ENCODE measurements at places on chromosomes 5 and 9.

GRCh38 chr5:131521252-131521651 lies 113.8 kb downstream of the RAPGEF6 start:
- DNase-seq, result no peak

DNA sequence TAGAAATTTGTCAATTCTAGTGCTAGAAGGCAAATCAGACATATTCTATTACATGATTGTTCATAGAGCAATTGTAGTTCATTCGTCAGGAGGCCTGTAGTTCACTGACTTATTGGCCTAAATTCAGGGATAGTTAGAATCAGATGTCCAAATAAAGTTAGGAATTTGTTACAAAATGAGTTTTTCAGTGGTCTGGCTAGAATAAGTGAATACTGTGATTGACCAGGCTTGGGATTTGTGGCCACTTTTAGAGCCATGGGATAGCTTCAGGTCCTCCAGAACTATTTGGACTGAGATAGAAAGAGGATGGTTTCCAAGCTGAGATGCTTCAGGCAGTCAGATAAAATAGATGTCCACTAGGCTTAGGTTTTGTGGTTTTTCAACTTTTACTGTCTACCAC lies 199.1 kb upstream of the MPDZ start:
- DNase-seq, result no peak

GRCh38 chr5:6085341-6085860 lies 292.9 kb downstream of the MED10 start:
- DNase-seq, result no peak

- no peak for DNase-seq
Measured at GRCh38 chr5:9774472-9775079, 144.4 kb upstream of the TAS2R1 start.

GRCh38 chr9:9341203-9341602 lies 1271.6 kb downstream of the PTPRD start:
- DNase-seq, result peak; percentile 20

GRCh38 chr9:83012922-83013838 lies 49.8 kb downstream of the RASEF start:
- DNase-seq, result no peak

- peak; percentile 53 for DNase-seq
Measured at GRCh38 chr9:33813712-33814641, 3.0 kb upstream of the UBE2R2 start.

- DNase-seq, result no peak
Measured at GRCh38 chr9:68914751-68915150, 99.2 kb downstream of the PRKACG start.

GRCh38 chr9:98409719-98410118 lies 154.3 kb upstream of the TBC1D2 start:
- no peak for DNase-seq

GRCh38 chr9:104921067-104921741 lies 6.8 kb downstream of the ABCA1 start:
- no peak for DNase-seq

DNA sequence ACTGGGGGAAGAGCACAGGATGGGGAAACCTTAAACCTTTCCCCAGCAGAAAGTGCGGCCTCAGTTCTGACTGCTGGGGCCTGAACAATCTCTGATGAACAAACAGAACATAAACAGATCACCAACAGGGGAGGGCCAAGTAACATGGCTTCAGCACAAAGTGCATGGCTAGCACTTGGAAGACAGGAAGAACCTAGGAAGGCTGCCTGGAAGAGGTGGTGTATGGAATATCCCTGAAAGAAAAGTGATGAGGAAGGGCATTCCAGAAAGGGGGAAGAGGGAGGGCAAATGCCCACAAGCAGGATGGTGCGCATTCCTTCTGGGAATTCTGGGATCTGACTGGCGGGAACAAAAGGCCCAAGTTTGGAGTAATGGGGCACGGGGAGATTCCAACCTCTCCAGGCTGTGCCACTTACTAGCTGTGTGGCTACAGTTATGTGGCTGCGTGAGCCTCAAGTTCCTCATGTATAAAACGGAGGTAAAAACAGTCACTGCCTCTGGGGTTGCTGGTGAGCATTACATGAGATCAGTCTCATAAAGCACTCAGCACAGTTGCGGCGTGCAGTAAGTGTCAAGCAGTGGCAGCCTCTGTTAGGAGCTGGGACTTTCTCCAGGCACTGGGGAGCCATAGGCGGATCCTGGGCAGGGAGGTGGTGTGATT lies 1.6 kb downstream of the PDGFRB start:
- no peak for DNase-seq

GRCh38 chr9:12851341-12852090 lies 76.7 kb downstream of the LURAP1L start:
- no peak for DNase-seq

- no peak for DNase-seq
Measured at GRCh38 chr5:168916852-168917251, 337.7 kb upstream of the PANK3 start.

- no peak for DNase-seq
Measured at GRCh38 chr5:115147052-115147451, 22.7 kb downstream of the TRIM36 start.

- no peak for DNase-seq
Measured at GRCh38 chr9:106333481-106333880, 529.5 kb upstream of the ZNF462 start.

DNA sequence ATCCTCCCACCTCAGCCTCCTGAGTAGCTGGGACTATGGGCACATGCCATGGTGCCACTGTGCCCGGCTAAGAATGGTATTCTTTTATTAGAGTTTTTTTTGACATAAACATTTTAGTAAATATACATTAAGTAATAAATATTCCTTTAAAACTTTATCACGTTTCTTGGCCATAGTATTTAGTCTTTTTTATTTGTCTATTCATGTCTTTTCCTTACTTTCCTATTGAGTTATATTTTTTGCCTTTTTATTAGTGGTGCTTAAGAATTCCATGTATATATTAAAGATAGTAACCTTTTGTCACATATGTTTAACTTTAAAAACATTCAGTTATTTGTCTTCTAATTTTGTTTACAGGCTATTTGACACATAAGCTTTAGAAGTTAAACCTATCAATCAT lies 73.4 kb downstream of the MARCHF3 start:
- DNase-seq, result no peak

DNA sequence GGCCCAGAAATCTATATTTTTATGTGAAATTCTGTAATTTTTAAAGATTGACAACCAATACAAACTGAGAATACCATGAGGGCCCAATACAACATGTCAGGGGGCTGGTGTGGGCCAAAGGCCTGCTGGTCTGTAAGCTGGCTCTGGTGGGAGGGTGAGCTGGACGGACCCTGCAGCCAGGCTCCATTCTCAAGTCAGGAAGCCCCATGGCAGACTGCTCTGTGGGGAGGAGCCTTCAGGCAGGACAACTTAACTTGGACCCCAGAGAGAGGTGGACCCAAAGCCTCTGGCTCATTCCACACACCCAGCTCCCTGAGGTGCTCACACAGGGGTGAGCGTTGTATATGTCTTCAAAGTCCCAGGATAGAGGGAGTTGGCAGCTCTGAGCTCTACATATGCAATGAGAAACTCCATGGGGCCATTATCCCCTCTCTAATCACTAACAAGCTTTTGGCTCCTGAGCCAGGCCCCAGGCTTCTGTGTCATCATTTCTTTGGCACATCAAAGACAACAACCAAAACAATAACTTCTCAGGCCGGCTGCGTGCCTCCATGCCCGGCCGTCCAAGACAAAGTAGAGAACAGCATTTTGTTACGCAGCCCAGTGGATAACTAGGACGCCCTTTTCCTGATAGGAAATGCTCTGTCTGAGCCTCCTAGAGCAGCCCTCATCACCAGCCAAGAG lies 6.4 kb downstream of the SEPTIN8 start:
- peak; percentile 16 for DNase-seq

DNA sequence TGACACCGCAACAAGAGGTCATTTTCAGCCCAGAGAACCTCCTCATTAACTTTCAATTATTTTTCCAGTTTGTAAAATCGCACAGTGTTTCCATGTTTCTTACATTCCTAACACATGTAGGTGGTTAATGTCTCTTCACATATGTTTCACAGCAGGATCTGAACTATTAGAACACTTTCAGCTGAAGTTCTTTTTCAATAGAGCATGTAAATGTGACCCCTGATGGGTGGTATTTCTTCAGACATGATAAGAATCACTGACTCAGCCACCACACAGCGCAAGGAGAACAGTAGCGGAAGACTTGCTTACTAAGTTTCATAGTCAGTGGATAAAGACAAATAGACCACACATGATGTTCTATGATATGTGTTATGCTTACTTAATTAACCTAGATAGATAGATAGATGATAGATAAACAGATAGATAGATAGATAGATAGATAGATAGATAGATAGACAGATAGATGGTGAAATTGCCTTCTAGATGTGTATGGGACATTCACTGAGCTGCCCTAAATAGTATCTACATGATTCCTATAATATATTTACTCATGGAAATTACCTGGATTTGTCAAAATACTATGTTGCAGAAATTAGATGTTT lies 1992.1 kb upstream of the NUDT12 start:
- peak; percentile 31 for DNase-seq

DNA sequence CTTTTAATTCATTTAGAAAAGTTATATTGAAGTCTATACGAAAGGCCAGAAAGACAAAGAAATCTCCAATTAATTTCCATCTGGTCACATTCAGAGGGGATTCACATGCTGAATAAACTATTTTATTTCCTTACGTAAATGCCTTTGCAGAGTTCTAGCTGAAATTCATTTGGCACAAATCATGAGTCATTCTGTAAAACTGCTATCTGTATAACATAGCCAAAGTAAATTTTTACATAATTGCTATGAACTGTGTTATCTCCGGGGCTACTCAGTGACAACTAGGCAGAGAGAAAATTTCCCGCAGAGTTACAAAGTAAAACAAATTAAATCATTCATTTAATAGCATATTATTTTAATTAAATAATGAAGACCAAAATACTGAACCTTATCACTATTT lies 463.2 kb upstream of the ADAMTS16 start:
- DNase-seq, result no peak

DNA sequence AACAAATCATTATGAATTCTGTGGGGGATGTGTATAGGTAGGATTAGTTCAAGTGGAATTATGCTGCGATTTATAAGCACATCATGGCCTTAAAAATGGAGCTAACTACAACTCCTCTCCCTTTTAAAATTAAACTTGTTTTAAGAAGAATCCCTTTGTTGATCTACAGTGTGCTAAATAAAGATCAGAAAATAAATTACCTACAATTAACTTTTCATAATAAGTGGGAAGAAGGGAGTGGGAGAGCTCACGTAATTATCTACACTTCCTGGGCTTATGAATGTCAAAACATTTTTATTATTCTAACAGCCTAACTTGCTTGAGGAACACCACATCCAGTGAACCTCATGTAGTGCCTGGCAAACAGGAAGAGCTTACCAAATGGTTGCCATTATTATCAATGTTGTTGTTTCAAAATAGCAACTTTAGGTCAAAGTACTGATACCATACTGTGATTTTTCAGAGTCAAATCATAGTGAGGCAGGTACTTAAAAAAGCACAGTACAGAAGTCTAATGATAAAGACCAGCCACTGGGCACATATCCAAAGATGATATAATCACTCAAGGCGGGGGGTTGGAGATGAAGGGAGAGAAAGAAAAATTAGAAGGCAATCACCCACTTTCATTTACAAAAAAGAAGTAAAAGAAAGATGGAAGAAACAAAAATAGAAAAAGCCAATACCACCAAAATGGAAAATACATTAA lies 174.0 kb downstream of the RAPGEF6 start:
- no peak for DNase-seq

DNA sequence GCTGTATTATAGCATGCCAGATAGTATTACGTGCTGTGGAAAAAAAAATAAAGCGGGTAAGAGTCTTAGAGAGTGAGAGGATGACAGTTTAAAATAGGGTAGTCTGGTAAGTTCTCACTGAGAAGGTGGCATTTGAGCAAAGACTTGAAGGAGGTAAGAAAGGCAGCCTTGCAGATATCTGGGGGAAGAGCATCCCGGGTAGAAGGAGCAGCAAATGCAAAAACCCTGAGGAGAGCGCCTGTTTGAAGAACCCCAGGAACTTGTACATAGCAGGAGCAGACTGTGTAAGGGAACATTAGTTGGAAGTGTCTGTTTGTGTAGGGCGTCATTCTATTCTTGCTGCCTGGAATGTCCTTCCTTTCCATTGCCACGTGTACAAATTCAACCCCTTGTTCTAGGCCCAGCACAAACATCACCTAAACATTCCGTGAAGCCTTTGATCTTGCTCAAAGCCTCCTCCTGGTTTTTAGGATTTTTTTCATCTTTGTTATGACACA lies 2.6 kb downstream of the AP3S1 start:
- DNase-seq, result no peak

DNA sequence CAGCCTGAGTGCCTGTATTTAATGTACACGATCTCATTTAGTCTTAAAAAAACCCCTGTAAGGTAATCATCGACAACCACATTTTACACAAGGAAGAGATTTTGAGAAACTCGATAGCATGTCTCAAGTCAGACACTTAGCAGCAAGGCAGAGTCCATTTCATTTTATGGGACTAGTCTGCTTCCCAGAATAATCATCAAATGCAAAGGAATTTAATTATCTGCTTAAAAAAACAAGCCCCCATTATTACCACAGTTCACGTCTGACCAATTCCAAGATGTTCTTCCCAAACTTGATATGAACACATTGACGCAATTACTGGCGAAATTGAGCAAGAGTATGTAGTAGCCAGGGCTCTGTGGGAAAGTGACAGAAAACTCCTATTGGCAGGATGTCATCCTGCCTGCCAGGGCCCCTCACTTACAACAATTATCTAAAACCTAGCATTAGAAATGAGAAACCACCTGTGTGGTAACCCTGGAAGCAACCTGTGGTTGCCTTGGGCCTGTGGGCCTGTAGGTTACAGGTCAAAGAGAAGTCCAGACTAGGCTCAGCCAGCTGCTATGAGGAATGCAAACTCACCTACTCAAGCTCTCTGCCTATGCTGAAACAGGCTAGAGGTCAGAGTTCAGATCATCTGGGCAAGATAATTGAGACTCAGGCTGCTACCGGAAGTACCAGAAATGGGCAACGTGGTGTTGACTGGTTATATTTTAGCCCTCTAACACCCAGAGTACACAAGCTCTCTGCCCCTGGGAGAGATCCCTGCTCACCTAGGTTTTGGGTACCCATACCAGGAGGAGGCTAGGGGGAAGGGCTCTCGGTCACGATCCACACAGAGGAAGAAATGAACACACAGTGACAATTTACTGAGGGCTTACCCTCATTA lies 1.6 kb downstream of the B4GALT1 start:
- DNase-seq, result no peak

GRCh38 chr5:180040287-180041214 lies 31.0 kb downstream of the RNF130 start:
- no peak for DNase-seq

DNA sequence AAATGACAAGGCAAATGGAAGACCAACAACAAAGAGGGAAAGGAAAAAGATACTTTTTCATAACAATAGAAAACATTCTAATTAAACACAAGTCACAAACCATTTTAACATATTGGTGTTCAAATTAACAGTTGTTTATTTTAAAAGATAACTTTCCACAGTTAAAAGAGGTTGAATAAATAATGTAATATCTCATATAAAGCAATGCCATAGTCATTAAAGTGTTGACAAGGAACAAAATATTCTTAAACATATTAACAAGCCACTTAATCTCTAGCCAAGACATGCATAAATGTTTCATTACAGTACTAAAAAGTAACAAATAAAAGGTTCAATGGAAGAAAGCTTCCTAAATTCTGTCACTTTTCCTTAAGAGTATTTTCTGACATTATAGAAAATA lies 12.6 kb downstream of the TMEM161B start:
- DNase-seq, result no peak

GRCh38 chr5:104186510-104186909 lies 623.9 kb upstream of the NUDT12 start:
- DNase-seq, result no peak

GRCh38 chr9:136626066-136626725 lies 36.5 kb upstream of the EGFL7 start:
- no peak for DNase-seq
